Activated CD4-positive, alpha-beta T cell treated with anti-CD3 and anti-CD28 coated beads for 24 hours (primary cell): ENCODE measurements at places on chromosomes 4 and X.

DNA sequence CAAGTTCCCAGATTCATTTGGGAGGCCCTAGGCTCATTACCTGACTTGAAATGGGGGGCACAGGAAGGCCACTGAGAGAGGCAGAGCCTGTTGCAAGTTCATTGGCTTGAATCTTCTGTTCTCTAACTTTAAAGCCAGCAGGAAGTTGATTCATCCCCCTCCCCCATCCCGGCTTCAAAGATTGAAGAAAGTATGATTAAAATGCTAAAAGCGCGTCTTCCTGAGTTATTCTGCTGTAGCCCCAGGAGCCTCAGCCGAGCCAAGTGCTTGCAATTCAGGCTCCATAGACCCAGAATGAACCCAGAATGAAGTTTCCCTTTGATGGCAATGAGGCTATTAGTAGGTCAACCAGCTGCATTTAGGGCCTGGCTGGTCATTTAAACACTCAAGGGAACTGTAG lies 14.7 kb downstream of the CHST7 start:
- DNase-seq, result peak; percentile 40

GRCh38 chr4:39429476-39430334 lies 23.0 kb downstream of the KLB start:
- DNase-seq, result no peak

- no peak for DNase-seq
Measured at GRCh38 chr4:137528673-137529072, 3.6 kb downstream of the PCDH18 start.

DNA sequence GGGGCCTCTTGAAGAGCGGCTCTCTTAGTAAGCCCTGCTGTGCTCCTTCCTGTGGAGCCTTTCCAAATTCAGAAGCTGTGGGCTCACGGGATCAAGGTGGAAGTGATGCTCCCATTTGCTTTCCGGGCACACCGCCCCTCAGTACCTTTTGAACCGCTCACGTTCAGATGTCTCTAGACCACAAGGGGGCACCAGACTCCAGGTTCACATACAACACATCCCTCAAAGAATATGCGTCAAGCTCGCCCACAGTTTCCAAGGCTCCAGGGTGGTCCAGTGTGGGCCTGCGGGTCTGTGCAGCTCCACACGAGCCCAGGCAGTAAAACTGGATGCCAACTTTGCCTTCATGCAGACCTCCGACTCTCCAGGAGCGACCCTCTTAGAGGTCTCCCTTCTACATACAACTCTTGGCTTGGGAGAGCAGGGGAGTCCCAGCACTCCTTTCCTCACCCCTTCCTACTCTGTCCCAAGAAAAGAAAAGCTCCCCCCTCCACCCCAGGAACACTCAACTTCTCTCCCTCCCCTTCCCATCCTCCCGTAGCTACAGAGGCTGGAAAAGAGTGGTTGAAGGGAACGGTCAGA lies 11.0 kb downstream of the SUPT20HL1 start:
- peak; percentile 53 for DNase-seq

- DNase-seq, result no peak
Measured at GRCh38 chr4:122450847-122451246, 5.7 kb downstream of the IL2 start.

- no peak for DNase-seq
Measured at GRCh38 chrX:116238567-116239255, 68.2 kb downstream of the AGTR2 start.

DNA sequence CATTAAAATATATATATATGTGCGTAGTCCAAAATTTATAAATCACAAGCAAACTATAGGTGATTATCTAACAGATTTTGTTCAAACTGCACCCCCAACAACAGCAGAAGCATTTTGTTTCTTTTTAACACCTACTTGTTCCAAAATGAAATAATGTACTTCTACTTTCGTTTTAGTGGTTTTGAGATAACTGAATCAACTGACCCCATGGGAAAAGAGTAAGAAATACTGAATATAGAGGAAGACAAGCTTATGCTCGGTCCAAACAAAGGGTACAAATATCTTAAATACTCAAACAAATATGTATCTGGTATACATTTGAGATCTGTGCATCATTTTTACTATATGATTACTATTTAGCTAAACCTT lies 22.4 kb downstream of the MAP7D3 start:
- DNase-seq, result no peak

DNA sequence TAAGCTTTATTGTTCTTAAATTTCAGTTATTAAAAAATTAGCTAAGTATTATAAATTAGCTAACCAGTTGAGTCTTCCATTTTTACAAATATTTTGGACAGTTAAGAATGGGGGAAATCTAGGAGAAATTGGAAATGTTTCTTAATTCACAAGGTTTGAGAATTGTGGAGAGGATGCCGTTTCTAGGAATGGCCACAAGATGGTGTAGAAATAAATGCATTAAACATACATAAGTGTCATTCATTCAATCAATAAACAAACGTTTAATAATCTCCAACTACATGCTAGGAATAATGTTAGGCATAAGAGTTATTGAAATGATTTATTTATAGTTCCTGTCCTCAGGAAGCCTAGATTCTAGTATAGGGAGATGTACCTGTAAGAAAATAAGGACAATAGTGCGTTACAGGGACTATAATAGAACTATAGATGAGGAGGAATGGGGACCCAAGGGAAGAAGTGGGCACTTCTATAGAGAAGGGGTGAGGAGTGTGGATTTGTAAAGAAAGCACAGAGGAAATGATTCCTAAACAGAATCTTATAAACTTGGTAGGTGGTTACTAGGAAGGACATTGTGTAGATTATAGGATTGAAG lies 195.7 kb upstream of the ANK2 start:
- DNase-seq, result no peak

GRCh38 chr4:107792711-107793110 lies 32.0 kb upstream of the SGMS2 start:
- DNase-seq, result no peak

- DNase-seq, result no peak
Measured at GRCh38 chrX:37409278-37409677, 60.1 kb downstream of the PRRG1 start.

GRCh38 chr4:4855301-4856070 lies 4.0 kb upstream of the MSX1 start:
- DNase-seq, result no peak

GRCh38 chr4:128810331-128810870 lies 901 bp downstream of the JADE1 start:
- DNase-seq, result peak; percentile 8

- no peak for DNase-seq
Measured at GRCh38 chrX:20217271-20217670, 49.4 kb downstream of the RPS6KA3 start.

DNA sequence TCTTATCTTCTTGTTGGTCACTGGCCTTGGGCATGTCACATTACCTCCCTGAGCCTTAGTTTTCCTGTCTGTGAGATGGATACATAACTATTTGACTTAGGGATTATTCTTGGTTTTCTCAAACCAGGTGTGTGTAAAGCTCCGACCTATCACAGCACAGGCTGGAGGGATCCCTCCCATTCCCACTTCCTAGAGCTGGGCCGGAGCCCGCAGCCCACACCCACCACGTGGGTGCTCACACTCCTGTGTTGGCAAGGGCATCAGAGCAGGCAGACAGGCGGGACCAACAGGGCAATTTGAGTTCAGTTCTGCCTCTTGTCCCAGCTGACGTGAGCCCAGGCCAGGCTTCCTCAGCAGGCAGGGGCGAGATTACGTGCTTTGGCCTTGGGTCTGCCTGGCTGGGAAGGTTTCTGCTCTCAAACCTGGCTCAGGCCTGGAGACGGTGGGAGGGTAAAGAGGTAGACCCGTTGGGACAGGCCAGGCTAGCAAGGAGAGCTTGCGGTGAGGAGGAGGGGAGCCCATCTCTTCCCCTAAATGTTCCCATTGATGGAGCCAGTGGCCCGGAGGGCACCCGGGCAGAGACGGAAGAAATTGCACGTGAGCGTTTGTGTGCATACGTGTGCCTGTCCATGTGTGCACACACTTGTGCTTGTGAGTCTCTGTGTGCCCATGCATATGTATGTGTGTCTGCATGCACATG lies 734 bp upstream of the SH3TC1 start:
- no peak for DNase-seq

GRCh38 chr4:7432531-7433375 lies 2.0 kb downstream of the PSAPL1 start:
- DNase-seq, result no peak

- DNase-seq, result no peak
Measured at GRCh38 chr4:140718241-140718952, 37.8 kb downstream of the TBC1D9 start.

- DNase-seq, result no peak
Measured at GRCh38 chr4:81307991-81308390, 93.0 kb upstream of the PRKG2 start.

GRCh38 chr4:2063557-2064275 lies 4.6 kb downstream of the NAT8L start:
- no peak for DNase-seq

DNA sequence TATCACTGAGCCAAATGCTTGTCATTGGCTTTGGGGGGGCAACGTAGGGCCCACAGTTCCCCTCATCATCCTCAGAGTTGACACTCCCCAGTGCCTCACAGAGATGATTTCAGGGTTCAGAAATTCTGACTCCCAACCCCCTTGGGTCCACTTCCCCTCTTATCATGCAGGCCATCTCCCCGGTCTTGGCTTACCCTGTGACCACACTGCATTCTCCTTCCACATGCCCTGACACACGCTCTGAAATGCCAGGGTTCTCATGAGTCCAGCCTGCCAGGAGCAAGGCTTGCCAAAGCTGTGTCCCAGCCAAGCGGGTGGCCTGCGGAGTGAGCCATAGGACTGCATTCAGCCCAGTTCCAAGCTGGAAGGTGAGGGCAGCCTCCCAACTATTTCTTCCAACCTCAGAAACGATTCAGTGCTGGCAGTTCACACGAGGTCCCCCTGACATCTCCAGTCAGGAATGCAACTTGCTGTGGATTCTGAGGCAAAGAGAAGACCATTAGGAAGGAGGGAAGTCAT lies 101.2 kb downstream of the SMIM20 start:
- no peak for DNase-seq

GRCh38 chr4:111535792-111536191 lies 609.5 kb upstream of the FAM241A start:
- DNase-seq, result no peak

GRCh38 chr4:80045786-80046185 lies 27.2 kb downstream of the ANTXR2 start:
- no peak for DNase-seq

DNA sequence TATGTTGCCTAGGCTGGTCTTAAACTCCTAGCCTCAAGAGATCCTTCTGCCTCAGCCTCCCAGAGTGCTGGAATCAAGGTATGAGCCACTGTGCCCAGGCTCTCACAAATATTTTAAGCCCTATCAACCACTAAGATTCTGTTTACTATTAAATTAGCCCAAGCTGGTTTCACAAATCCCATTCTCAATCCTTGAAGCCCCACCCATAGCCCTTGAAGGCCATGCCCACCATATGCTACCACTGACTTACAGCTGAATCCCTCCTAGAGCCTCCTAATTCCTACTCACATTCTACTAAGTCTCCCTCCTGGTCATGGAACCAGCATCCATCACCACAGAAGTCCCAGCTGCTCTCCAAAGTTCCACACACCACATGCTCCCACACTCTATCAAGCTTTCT lies 9.7 kb downstream of the GRIPAP1 start:
- DNase-seq, result no peak

DNA sequence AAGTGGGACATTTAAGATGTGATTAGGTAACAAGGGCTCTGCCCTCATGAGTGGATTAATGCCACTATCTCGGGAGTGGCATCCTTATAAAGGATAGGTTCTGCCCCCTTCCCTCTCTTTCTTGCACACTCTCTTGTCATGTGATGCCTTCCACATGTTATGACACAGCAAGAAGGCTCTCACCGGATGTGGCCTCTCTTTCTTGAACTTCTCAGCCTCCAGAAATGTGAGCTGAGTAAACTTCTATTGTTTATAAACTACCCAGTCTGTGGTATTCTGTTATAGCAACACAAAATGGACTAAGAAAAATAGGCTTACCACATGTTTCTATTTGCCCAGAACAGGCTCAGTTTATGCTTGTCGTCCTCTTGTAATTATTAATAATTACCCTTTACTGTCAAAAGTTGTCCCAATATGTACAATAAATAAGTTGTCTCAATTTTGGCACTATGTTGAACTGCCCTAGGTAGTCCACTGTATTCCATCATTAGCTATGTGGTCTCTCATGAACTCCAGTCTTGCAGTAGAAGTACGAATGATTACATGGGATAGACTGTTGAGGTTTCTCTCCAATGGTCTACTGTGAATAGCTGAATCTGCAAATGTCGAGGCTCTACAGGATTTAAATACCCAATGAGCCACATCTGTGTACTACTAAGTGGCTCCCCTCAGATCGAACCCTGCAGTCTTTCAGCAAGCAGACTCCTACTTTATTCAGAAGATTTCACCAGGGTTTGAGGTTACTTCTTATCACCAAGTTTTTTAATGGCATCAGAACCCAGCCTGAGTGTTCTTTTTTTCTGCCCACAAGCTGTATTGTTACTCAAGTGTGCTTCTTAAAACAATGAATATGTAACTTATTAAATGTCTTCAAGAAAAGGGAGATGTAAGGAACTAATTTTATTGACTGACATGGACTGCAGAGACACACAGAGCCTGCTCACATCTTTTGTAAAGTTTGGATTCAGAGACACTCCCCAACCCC lies 102.0 kb upstream of the LEF1 start:
- no peak for DNase-seq

DNA sequence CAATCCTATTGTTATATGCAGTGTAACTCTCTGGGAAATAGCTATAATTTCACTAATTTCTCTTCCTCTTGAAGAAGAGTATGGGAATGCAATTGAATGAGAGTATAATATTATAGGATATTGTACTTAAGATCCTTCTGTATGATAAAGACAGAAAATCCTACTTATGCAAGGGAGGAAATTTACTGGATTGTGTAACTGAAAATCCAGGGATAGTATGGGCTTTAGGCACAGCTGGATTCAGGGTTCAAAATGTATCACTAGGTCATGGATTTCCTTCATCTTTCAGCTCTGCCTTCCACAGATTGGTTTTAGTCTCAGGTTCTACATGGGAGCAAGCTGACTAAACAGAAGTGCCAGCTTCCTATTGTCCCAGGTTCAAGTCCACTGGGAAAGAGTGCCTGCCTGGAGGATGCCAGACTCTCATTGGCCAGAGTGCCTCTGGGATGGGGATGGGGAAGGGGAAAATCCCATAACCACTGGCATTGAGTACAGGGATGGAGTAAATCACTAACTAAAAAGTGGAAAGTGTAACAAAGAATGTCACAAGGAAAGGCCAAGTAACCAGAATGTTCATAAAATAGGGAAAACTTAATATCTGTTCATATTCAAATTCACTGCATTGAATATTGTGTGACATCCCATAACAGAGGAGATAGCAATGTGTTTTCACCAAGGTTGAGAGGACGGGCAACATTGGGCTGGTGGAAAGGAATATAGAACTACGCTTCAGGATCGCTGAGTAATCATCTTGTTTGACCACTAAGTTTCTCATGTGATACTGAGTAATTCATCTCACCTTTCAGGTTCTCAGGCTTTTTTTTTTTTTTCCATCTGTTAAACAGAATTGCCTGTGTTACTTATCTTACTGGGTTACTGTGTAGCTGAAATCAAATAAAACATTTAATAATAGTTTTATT lies 75.7 kb downstream of the ANXA3 start:
- no peak for DNase-seq
